ENCODE measurements at places on chromosomes 3 and 15.

DNA sequence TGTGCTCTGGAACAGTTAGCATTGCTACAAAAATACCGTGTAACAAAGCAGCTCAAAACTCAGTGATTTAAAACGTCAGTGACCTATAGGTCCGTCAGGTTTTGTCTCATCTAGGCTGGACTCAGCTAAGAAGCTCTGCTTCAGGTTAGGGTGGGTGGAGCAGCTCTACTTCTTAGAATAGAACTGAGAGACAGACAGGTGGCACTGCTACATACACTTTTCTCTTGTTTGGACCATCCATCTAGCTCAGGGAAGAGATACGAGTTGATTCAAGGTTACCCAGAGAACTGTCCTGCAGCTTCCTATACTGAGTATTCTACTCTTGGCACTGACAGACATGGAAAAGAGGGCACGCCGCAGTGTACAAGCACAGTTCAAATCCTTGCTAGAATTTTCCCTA, 456.1 kb downstream of the IGSF11 start:
- DNase-seq = no peak

DNA sequence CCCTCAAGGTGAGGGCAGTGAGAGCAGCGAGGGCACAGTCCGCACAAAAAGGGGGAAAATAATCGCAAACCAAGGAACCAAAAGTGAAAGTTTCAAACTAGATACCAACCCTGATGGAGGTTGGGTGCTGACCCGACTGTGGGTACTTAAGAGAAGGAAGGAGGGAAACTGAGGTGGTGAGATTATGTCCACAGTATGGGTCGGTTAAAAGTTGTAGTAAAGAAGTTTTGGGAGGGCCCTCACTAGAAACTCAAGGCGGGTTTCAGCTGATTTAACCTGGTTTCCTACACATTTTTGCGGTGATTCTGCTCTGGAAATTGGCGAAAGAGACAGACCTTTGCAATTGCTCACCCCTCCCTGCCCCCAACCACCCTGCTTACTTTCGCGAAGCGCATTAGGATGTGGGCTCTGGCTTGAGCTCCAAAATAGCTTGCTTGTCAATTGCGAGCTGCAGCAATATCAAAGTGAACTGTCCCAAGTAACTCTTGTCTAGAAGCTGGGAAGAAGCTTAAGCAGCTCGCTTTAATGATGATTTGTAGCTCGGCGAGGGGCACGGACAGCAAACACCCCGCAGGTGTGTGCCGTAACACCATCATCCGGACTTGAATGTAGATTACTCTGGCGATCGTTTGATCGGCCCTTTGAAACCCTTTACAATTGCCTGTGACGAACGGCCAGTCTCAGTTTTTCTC, 15.8 kb downstream of the SOX2 start:
- DNase-seq = no peak

- no peak for DNase-seq
Observed at GRCh38 chr3:87977765-87978164, 81.0 kb downstream of the CGGBP1 start.

GRCh38 chr3:141311170-141311495, 57.2 kb upstream of the ZBTB38 start:
- DNase-seq = no peak
